COR-L47 (cell line): ENCODE measurements at places on chromosomes 7 and 10.

DNA sequence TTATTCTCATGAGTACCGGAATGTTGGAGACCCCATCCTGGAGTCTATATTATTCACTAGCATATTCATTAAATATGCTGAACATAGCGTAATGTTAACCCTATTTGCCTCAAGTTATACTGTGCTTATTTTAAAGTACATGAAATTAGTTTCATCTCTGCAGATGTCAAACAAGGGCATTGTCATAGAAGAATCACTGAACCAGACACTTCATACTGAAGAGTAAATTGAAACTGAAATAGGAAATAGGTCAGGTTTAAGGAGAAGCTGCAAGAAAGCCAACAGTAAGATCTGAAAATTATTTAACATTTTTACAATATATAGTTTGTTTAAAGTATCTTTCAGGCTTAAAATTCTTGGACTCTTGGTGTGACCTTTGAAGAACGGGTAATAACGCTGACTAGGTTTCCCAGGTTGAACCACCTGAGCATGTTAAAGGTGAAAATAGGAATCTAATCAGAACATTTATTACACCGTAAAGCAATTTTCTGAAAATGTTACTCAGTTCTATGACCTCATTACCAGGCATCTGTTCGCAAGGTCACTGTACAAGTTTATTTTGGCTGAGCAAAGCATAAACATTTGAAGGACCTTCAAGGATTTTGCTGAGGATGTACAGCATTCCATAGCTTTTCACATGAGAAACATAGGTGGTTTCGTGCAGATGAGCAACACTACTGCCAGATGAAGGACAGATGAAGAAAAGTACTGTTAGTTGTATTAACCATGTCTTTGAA lies 82.7 kb downstream of the REEP3 start:
- DNase-seq: no peak

GRCh38 chr10:70863470-70864160 lies 24.8 kb downstream of the PCBD1 start:
- DNase-seq: no peak

DNA sequence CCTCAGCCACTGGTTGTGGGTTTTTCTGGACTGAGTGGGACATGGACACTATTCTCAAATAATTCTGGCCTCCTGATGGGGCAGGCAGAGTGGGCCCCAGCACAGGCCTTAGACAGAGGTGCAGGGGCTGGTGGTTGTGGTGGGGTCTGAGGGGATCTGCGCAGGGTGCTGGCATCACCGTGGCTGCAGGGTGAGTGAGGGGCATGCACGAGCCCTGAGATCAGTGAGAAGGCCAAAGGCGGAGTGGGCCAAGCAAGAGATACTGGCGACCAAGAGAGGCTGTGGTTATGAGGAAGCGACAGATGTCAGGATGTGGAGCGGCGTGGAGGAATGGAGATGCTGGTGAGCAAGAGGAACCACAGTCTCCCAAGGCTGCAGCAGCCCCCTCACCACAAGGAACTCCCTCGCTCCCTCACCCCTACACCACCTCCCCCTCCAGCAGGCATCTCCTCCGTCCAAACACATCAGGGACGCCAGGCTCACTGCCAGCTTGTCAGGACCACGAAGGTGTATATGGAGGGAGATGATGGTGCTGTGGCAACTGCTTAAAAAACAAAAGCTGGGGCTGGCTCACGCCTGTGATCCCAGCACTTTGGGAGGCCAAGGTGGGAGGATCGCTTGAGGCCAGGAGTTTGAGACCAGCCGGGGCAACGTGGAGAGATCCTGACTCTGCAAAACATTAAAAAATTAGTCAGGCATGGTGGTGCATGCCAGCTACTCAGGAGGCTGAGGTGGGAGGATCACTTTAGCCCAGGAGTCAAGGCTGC lies 9.6 kb downstream of the PRF1 start:
- DNase-seq: no peak

- no peak for DNase-seq
These were observed 69.2 kb downstream of the UNCX start for GRCh38 chr7:1301882-1302251.

- DNase-seq: peak; percentile 60
These were observed at the start of gene SLC26A5 for GRCh38 chr7:103446049-103446520. TSS of gene SLC26A5 (minus strand) at chr7:103446207. CDS start at chr7:103421514, 24,693 bp downstream.

DNA sequence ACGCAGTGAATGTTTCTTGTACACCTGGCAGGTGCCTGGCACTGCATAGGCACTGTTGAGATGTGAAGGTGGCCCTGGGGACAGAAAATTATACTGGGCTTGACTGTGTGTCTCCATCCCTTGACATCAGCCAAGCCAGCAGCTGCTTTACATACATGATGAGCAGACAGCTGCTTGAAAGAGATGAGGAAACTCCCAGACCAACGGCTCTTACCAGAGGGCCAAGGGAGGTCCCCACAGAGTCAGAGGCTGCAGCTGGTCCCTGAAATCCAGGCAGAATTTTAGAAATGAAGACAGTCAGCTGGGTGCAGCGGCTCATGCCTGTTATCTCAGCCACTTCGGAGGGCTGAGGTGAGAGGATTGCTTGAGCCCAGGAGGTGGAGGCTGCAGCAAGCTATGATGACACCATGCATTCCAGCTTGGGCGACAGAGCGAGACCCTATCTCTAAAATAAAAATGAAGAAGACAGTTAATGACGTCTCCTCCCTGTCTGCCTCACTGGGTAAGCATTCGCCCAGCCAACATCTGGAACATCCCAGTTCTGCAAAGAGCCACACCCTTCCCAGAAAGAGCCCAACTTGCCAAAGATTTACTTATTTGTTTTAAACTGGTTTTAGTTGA lies 17.6 kb downstream of the LIMK1 start:
- no peak for DNase-seq

DNA sequence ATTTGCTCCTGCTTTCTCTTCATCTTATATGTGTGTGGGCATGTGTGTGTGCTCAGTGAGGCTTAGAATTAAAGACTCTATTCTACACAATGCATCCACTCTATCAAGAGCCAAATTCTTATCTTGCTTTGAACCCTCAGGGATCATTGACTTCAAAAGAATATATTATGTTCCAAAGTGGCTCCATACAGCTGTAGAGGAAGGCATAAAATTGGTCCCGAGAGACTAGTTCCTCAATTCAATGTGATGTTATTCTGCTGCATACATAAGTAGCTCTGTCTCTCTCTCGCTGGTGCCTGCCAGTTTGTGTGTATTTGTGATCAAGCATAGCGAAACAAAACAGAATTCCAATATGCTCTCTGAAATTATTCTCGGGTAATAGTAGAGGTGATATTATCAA lies 997.9 kb upstream of the POT1 start:
- no peak for DNase-seq

- DNase-seq: no peak
These were observed 28.3 kb upstream of the GNA12 start for GRCh38 chr7:2872296-2872874.

DNA sequence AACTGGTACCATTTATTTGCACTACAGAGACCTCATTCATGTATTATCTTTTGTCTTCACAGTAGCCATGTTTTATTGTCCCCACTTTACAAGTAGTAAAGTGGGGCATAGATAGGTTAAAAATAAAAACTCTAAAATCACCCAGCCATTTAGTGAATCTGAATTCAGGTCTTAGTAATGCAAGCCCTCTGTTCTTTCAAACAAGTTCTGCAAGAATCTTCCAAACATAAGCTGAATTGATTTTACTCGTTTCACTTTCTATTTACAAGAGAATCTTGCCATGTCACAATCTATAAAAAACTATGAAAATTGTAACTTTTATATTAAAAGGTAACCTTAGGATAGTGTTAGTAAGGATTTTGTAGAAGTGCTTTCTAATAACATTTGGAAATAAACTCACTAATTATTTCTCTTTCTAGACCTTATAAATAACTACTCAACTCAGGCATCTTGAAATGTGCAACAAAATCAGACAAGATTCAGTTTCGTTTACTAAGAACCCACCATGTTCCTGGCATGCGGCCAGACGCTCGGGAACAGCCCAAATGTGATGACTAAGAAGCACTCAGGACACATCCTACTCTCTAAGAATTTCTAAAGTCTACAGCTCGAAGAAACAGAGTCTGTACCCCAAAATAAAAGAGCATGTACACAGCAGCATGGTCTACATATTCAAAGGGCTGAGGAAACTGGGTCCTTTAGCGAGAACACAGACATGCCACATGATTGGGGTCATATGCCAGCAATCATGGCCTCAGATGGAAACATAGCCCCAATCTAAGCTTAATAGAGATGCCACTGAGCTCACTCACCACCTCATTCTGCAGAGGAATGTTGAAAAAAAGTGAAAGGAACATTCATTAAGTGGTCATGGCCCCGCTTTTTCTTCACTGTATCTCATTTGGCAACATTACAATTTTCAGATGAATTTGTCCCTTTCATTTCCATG lies 167.6 kb downstream of the AMPH start:
- no peak for DNase-seq

- DNase-seq: no peak
These were observed 11.3 kb downstream of the TNS3 start for GRCh38 chr7:47570649-47571050.

- DNase-seq: no peak
These were observed 88.5 kb downstream of the CTNNA3 start for GRCh38 chr10:67607472-67607871.

GRCh38 chr10:50367732-50368131 lies 116.4 kb upstream of the ASAH2 start:
- peak; percentile 5 for DNase-seq

DNA sequence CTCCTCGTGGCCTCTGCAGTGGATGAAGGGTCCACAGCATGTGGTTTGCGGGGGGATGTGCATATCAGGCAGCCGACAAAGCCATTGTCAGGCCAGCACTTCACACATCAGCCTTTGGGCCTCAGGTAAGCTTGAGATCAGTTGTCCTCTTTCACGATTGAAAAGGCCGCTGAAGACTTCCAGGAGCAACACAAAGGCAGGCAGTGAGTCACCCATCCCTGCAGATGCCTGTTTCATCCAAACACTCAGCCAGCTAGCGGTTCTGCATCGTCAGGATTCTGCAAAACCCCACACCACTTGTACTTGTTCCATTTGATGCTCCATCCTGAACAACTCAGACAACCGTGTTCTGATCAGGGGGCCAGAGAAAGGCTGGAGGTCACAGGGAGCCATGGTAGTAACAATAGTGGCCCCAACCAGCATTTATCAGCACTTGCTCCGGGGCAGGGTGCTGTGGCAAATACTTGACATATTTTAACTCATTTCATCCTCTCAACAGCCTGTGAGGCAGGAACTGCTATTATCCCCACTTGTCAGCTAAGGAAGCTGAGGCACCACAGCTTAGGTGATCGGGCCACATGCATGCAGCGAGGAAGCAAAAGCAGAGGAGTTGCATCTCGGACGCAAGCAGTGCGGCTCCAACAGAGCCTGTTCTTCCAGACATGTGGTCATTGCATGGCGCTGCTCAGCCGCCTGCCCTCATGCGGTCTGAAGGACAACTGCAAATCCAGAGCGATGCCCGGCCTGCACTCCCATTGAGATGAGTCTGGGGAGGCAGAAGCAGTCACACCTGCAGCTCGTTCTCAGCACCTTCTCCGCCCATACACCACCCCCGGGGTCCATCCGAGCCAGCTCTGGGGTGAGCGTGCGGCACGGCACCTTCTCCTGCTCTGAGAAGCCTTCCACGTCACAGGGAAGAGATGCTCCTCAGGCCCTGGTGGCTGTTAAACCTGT lies 144.9 kb downstream of the PAXIP1 start:
- DNase-seq: no peak

- DNase-seq: no peak
These were observed 48.7 kb downstream of the ARMC3 start for GRCh38 chr10:22976534-22976933.

DNA sequence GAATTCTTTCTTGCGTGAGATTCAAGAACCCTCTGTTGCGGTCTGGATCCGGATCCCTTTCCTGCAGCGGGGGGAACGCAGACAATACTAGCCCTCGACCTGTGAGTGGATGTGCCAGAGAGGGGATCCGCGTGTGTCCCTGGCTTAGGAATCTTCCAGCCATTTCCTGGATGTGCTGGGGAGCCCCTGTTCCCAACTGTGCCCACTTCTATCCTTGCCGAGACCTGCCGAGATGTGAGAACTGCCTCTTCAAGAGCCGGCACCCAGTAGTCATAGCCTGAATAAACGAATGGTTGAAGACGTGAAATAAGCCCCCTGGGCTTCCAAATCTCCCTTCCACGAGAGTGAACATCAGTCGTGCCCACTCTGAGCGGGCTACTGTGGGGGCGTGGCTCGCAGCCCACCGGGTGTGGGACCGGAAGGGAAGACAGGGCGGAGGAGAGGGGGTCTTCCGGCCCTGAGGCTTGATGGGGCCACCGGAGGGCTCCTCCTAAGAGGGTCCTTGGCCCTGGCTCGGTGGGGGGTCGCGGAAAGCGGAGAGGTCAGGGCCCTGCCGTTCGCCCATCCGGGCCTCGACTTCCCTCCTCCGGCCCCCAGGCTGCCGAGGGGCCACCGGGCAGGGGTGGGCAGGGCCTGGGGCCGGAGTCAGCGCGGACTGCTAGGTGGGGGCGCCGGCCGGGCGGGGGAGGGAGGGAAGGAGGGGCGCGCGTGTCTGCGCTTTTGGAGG lies 1.3 kb upstream of the CCDC136 start:
- no peak for DNase-seq

- DNase-seq: no peak
These were observed 109.5 kb upstream of the HABP2 start for GRCh38 chr10:113443141-113443925.

DNA sequence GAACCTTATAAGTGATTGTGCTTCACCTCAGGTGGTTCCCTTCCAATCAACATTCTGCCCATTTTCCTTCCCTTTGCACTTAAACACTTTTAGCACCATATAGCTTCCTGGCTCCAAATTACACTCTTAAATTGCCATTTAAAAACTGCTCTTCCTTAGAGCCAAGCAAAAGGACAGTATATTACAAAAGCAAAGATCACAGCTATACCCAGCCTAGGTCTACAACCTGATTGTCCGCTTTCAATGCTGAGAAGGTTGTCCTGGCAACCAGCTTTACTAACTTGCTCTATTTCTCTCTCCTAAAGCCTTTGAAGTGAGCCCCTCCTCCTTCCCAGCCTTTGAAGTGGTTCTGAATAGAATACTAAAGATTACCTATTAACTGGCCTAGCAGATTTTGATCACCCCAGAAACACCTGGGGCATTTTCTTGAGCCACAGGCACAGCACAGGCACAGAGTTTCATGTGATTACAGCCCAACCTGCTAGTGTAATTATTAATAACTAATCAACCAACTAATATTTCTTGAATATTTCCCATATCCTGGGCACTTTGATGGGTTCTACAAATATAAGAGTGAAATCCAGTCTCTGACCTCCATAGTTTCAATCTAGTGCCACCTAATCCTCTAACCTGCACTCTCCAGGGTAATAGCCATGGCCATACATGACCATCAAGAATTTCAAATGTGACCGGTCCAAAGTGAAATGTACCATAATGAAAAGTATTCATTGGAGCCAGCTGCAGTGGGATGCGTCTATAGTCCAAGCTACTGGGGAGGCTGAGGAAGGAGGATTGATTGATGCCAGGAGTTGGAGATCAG lies 63.6 kb upstream of the TRIM24 start:
- no peak for DNase-seq

GRCh38 chr7:144854839-144855424 lies 19.1 kb upstream of the TPK1 start:
- DNase-seq: peak; percentile 29

GRCh38 chr10:110101464-110102144 lies 93.8 kb downstream of the ADD3 start:
- no peak for DNase-seq
